ENCODE measurements at places on chromosomes 1 and 21.
A peak's percentile ranks its signal among the peaks of the same experiment; 100 is the strongest.

DNA sequence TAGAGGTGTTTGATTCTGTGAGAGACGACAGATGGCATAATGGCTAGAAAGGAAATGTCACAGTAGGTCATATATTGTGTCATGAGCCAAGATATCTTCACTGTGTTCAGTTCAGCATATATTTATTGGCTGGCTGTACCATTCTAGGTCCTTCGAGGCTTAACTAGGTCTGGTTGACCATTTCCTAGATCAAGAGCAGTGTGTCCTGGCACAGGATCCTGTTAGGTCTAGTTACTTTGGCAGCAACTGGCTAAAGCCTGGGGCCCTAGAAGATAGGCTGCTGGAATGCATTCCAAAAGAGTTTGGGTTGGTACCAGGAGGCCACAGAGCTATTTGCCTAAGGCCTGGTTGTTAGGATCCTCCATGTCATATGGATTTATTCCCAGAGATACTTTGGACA, 20.9 kb downstream of the ZBTB40 start:
- DNase-seq, result no peak

DNA sequence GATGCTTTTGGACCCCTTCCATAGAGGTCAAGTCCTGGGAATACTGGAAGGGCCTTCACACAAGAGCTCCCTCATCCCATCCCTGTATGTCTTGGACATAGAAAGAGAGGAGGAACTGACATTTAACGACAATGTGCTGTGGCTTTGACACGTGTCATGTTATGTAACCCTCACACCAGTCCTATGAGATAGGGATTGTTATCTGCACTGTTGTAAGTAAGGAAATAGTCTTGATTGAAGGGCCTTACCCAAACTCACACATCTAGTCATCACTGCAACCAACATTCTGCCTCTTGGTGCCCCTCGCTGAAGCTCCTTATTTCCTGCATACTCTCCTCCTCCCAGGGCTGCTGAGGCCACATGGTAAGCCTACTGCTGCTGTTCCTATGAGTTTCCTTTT, 63.7 kb upstream of the ANGPTL1 start:
- DNase-seq, result no peak

DNA sequence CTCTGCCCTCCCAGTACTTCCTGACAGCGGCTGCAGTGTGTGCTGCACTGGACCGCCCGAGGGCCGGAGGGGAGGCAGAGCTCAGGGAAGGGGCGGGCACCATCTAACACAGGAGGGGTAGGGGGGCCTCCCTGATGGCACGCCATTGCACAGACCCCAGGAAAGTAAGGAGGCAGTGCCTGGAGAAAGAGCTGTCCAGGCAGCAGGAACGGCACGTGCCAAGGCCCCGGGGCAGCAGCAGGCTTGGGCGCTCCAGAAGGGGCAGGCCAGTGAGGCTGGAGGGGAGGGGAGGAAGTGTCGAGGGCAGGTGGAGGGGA, 110.7 kb downstream of the CRYAA start:
- no peak for DNase-seq

GRCh38 chr1:152479792-152480595, 30.6 kb upstream of the LCE5A start:
- peak; percentile 26 for DNase-seq

Data from activated naive CD4-positive, alpha-beta T cell (primary cell).